ENCODE measurements at places on chromosomes 2 and 18.
A peak's percentile ranks its signal among the peaks of the same experiment; 100 is the strongest.

GRCh38 chr18:37864122-37864521 is 298.5 kb upstream of the CELF4 start:
- no peak for DNase-seq

DNA sequence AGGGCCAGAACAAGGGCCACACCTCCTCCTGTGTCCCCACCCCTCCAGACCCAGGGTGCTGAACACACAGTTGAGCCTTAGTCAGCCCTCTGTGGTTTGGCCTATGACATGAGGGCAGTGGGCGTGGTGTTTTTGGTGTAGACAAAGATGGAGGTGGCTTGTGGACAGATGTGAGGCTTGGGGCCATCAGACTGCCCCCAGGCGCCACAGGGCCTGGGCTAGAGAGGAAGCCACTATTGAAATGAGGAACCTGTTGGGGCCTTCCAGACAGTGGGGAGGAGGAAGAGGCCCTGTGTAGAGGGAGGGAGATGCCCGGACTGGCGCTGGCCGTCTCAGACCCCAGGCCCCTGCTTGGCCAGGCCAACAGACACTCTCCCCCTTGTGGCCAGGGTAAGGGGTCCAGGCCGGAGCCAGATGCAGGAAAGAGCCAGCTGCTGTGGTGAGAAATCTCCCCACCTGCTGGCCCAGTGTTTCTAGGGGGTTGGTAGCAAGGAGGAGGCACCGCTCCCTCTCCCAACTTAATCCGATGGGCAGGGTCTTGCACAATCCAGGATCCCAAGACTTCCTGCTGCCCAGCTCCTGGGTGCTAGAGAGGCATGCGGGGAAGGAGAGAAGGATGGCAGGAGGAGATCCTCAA is 53.8 kb downstream of the SMAD7 start:
- DNase-seq = peak; percentile 9

DNA sequence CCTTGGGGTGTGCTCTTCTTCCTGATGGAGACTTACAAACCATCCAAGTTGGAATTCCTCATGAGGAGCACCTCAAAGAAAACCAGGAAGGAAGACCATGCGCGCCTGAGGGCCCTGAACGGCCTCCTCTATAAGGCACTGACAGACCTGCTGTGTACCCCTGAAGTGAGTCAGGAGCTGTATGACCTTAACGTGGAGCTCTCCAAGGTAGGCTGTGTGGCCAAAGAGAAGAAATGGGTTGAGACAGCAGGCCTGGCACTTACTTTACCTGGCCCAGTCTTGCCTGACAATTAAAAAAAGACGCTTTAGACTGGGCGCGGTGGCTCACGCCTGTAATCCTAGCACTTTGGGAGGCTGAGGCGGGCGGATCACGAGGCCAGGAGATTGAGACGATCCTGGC is 3.1 kb downstream of the RBFA start:
- DNase-seq = no peak

GRCh38 chr18:74739926-74740325 is 142.3 kb downstream of the ZNF407 start:
- no peak for DNase-seq

- no peak for DNase-seq
Observed at GRCh38 chr18:63322908-63323634, 3.5 kb upstream of the BCL2 start.

GRCh38 chr18:24248359-24248758 is 109.5 kb downstream of the CABYR start:
- DNase-seq = no peak

- DNase-seq = no peak
Observed at GRCh38 chr2:74099835-74100234, 47.9 kb downstream of the BOLA3 start.

DNA sequence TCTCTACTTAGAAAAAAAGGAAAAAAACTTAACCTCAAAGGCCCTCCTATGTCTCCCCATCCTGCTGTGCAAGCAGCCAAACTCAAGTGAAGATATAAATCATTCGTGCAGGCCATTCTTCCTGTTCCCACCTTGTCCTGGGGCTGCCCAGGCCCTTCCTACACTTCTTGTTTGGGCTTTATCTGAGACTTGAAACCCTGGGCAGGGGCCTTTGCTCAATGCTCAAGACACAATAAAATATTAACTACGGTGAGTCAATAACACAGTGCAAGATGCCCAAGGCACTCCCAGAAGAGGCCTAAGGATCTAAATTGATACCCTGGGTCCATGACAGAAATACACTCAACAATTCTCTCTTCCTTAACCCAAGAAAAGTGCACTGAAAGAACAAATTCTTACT is 67.6 kb downstream of the TBC1D8 start:
- DNase-seq = no peak

GRCh38 chr18:45738660-45739059 is 14.7 kb downstream of the SLC14A1 start:
- no peak for DNase-seq

- DNase-seq = no peak
Observed at GRCh38 chr2:168216351-168217005, 30.9 kb downstream of the STK39 start.

- DNase-seq = no peak
Observed at GRCh38 chr2:169185711-169186110, 116.3 kb downstream of the DHRS9 start.

- DNase-seq = no peak
Observed at GRCh38 chr18:35782926-35783325, 189.6 kb upstream of the RMP24 start.

GRCh38 chr2:98912957-98913915 is 22.8 kb downstream of the CRACDL start:
- no peak for DNase-seq

DNA sequence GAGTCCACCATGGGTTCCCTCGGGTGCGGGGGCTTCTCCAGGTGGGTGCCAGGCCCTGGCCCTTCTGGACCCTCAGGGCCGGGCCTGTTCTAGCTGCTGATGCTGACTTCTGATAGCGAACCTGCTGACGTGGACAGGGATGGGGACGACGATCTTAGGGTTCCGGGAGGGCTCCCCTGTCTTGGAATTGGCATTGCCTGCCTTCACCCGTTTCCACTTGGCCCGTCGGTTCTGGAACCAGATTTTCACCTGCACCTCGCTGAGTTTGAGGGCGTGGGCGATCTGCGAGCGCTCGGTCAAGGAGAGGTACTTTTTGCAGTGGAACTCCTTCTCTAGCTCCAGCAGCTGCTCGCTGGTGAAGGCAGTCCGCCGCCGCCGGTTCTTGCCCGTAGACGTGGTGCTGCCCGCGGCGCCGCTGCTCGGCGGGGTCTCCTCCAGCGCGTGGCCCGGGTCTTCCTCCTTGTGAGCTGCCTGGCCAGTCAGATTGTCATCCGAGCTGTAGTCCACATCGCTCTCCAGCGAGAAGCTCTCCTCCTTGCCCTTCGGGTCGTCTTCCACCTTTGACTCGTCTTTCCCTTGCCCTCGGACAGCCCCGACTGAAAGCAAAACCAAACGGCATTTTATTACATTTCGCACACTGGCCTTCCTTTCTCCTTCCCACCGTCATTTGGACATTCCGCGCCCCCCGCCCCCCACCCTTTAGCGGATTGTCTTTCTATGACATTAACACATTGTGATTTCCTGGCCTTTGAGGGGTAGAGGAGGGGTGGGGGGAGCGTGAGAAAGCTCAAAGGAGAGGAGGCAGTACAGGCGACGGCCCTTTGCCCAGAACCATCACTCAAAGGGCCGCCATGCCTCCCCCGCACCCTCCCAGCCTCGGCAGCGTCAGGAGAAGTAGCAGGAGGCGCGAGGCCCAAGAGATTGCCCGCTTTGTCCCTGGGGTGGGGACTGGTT is 2.1 kb downstream of the GBX2 start:
- no peak for DNase-seq

GRCh38 chr18:51514128-51514527 is 316.6 kb upstream of the MEX3C start:
- DNase-seq = no peak

- no peak for DNase-seq
Observed at GRCh38 chr2:47008381-47009252, 93.0 kb upstream of the MCFD2 start.

- no peak for DNase-seq
Observed at GRCh38 chr2:10537522-10538199, 89.5 kb upstream of the ODC1 start.

- DNase-seq = no peak
Observed at GRCh38 chr18:6593142-6593885, 136.2 kb upstream of the ARHGAP28 start.

GRCh38 chr2:25960920-25961319 is 21.4 kb downstream of the KIF3C start:
- DNase-seq = no peak

DNA sequence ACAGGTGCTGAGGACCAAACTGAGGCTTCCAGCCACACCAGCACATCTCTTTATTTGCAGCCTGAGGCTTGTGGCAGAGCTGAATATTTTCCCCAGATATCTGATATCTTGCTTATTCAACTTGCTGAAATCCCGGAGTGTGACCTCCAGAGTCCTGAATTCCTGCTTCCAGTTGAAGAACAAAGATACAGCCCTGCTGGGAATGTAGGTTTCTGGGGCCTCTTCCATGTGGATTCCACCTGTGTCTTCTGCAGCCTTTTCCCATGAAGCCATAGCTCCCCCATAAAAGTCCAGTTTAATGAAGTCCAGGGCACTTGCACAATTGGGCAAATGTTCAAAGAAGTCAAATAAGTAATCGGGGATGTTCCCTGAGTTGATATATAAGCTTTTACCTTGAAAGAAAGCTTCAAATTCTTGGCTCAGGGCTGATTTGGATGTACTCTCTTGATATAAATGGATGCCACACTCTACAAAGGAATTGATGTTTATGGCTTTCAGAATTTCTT is 14.9 kb downstream of the NLRC4 start:
- DNase-seq = no peak

- no peak for DNase-seq
Observed at GRCh38 chr2:232026910-232027309, 65.4 kb downstream of the DIS3L2 start.

DNA sequence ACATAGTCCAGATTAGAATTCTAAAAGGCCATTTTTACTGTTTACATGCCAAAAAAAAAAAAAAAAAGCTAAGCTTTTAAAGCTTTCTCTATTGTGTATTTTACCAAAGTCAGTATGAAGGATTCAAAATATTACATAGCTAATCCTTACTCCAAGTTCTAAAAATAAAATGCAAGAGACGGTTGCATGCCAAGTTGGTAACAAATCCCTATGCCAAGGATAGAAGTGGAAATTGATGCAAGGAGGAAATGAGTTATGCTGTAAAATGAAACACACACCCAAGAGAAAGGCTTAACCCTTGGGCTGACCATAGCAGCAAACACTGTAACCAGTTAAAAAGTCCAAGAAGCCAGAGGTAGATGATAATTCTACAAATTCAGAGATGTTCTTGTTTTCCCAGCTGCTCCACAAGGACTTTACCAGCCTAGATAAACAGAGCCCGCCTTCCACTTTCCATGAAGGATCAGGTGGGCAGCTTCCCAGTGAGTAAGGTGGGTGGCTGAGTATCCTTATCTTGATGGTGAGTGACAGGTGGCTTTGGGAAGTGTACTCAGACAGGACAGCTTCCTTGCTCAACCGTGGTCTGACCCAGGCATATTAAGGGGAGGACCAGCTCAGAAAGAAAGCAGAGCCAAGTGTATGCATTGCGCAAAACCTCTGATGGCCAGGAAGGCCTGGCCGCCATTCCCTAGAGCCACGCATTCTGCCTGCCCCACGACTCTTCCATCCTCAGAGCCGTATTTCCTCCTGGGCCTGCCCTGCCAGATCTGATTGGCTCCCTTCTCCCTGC is 34.4 kb downstream of the ATP8B1 start:
- DNase-seq = no peak

- no peak for DNase-seq
Observed at GRCh38 chr2:74821177-74822126, 12.5 kb upstream of the HK2 start.

Measured in activated CD4-positive, alpha-beta T cell treated with anti-CD3 and anti-CD28 coated beads for 24 hours (primary cell).